ENCODE measurements at places on chromosomes 1 and 21. TPM values are rescaled to one million over a fixed set of nuclear protein-coding genes. Genes with fewer than 3 reads are reported as not detected.
A peak's percentile ranks its signal among the peaks of the same experiment; 100 is the strongest.

GRCh38 chr1:55774446-55774845 is 559.3 kb upstream of the USP24 start:
- no peak for DNase-seq

DNA sequence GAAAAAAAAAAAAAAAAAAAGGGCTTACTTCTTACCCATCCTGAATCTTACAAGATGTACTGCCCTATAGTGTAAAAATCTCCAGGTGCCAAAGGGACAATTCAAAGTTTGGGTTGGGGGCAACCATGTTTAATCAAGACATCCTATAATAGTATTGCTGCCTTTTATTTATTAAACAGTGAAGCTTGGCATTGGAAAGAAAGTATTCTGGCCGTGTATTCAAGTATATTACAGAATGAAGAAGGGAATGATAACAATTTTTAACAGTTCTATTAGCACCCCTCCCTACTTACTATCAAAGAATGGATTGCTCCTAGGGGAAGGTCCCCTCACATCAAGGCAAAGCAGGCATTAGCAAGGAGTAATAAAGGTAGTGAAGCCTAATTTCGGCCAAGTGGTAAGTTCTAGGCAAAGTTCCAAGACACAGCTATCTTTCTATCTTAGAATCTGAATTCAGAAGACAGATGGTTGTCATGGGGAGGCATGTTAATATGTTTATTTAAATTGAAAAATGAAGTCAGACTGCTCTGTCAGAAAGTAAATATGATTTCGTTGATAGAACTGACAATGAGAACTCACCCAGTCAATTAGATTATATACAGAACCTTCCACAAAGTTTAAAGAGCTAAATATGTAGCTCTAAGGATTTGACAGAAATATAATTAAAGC is 24.6 kb downstream of the ST7L start:
- no peak for DNase-seq

DNA sequence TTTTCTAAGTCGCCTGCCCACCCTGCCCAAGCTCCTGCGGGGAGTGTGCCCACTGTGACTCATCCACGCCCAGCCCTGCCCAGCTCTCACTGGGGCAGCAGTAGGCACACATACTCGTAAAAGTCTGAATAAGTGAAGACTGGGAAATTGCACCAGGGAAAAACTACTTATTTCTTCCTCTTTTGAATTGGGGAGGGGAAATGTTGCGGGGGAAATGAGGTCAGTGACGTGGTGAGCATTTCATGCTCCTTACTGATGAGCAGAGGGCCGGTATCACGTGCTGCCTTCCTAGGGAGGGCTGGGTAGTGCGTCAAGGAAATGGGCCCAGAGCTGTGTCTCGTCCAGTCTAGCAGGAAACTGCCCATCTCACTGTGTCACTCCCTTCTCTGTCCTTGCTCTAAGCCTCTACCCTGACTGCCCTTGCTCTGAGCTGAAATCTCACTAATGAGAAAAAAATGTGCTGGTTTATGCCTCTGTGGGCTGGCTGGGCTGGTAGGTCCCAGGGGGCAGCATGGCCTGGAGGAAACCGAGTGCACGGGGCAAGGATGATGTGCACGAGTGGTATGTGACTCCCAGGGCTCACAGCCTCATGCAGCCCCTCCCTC is 13.5 kb upstream of the TNFRSF1B start:
- no peak for DNase-seq

DNA sequence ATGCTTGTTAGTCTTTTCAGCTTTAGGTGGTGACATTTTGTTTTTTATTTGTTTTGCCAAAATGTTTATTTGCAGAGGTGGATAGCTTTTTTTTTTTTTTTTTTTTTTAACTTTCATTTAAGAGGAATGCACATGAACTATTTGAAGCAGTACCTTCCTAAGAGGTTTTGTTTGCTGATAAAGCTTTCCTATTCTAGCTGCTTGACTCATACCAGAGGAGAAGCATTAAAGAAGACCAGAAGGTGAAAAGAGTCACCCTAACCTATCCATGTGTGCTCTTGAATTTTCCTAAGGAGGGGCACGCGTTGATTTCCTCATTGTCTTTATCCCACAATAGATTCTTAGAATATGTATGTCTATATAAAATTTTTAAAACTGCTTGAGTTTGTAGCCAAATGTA is 57.7 kb downstream of the PRDM2 start:
- DNase-seq, result no peak

DNA sequence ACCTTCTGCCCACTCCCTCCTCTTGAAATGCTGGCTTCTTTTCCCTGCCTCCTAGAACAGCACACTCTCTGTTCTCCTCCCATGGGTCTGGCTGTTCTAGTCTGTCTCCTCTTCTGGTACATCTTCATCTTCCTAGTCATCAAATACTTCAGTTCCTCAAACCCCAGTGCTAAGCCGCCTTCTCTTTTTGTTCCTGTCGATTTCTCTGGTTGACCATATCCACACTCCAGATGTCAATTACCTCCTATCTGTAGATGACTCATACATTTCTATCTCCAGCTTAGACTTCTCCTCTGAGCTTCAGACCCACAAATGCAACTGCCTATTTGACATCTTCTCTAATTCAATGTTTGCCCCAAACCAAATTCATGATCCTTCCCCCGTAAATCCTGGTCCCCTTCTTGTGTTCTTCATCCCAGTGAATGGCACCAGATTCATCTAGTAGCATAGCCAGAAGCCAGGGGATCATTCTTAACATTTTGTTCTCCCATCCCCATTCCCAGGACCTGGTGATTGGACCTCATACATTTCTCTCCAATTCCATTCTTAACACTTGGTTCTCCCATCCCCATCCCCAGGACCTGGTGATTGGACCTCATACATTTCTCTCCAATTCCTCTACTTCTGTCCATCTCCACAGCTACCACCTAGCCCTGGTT is 35.9 kb downstream of the USP24 start:
- no peak for DNase-seq

DNA sequence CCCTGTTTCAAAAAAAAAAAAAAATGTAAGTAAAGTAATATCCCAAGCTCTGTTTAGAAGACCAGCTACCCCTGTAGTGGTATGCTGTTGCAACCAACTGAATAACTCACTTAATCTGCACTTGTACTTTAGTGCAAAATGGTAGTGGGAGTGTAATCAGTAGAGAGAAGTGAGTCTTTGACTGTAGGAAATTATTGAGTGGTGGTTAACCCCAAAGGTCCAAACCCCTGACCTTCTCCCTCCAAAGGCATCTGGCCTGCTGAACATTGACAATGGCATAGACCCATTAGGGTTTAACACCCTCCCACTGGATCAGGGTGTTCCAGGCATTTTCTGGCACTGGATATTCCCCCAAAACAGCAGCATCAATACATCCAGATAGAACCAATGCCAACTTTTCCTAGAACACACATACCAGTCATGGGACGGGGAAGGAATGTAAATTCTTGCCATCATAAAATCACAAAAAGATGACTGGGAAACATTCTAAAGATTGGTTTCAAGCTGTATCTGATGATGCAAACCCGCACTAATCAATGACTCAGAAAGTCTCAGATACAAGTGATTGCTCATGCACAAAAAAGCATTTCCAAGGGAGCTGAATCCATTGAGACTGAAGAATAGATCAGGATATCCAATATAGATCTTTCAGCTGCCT is 110.3 kb downstream of the MRPL39 start:
- no peak for DNase-seq

- DNase-seq, result no peak
Measured at GRCh38 chr1:209937996-209938959, at the start of gene SYT14. Gene SYT14, plus strand, starts transcription at chr1:209938217. Its CDS starts 48 bp downstream, at chr1:209938265.

GRCh38 chr1:31931593-31932225 is 6.5 kb downstream of the PTP4A2 start:
- DNase-seq, result no peak

- peak; percentile 39 for DNase-seq
Measured at GRCh38 chr1:210400043-210400840, 71.5 kb downstream of the HHAT start.

- no peak for DNase-seq
Measured at GRCh38 chr21:34983680-34984086, 65.4 kb downstream of the RUNX1 start.

DNA sequence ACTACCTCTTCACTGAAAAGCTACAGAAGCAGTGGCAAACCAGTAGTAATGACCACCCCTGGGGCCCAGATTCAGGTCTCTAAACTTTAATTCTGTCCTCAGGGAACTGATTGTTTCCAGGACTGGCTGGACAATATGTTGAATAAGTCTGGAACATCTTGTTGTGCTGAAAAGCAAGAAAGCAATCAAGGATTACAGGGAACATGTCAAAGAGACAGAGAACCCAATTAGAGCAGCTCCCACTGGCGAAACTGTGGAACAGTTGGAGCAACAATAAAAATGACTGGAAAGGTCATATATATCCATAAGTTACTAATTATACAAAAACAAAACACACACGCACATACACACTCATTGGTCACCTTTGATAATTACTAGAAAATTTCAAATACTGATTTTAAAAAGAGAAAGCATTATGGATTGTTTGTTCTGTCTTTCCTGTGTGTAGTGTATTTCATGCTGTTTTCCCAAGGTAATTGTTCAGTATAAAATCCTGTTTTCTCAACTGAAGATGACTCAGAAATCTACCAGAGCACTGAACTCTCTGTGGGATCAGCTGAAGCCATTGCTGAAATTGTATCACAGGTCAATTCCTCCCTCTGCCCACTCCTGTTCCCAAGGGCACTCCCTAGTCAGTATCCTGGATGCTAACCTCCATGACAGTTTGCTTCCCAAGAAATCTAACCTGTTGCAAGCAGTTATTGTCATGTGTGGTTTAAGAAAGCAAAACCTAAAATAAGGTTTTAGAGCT is 83.6 kb upstream of the RGS1 start:
- DNase-seq, result no peak

C1orf115 gene
- polyA plus RNA-seq, result 43.7 TPM

WNT3A gene
- not detected for polyA plus RNA-seq

ZSWIM5 gene
- 0.67 TPM for polyA plus RNA-seq

RIPPLY3 gene
- polyA plus RNA-seq, result 0.13 TPM

PLPP3 gene
- polyA plus RNA-seq, result 71.3 TPM
